ENCODE measurements at places on chromosomes 11 and 22. TPM values are rescaled to one million over a fixed set of nuclear protein-coding genes. Genes with fewer than 3 reads are reported as not detected.

Gene CTSF
- total RNA-seq: 57.6 TPM

DNA sequence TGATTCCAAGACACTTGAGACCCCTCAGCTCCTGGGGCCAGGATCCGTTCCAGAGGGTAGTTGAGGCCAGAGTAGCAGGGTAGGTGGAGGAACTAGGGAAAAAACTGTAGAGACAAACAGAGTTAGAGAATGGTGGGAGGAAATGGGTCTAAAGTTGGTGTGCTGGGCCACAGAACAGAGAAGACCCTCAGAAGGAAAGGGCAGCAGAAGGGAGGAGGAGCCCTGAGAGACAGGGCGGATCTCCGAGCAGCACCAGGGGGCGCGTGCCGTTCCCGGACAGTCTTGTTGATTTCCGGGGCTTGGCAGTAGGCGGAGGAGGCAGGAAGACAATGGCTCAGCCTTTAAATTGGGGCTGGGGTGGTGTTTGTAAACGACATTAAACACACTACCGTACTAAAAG is 2.4 kb upstream of the CECR2 start:
- DNase-seq: no peak

Gene KRTAP5-8
- not detected for total RNA-seq

Gene LRRC55
- 0.13 TPM for total RNA-seq

GRCh38 chr11:5246772-5247471 is 2.7 kb downstream of the HBG1 start:
- no peak for DNase-seq

DNA sequence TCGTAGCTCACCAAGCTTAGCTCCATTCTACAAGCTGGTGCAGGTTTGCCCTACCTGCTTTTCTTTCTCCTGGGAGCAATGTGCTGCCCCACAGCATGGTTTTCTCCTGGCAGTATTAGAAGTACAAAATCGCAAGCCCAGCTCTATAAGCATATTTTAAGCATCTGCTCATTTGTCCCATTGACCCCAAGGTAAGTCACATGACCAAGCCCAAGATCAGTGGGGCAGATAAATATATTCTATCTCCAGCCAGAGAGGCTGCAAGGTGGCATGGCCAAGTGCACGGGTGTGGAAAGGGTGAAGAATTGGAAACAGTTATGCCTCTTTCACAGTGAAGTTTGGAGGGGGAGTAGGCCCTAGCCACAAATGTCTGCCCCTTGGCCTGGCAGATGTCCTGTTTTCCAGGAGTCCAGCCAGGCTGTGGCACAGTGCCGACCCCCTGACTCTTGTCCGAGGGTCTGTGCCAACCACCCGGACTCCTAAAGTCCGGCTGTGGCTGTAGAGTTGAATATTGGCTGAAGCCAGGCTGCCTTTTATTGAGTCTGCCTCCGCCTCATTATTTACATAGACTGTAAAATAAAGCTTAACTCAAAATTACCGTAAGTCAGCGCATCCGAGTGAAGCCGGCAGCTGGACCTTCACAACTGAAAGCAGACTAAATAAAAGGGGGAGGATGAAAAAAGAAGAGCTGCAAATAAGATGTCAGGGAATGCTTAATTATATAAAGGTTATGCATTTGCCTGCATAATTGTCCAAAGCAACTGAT is 165.7 kb downstream of the COMMD9 start:
- no peak for DNase-seq

DNA sequence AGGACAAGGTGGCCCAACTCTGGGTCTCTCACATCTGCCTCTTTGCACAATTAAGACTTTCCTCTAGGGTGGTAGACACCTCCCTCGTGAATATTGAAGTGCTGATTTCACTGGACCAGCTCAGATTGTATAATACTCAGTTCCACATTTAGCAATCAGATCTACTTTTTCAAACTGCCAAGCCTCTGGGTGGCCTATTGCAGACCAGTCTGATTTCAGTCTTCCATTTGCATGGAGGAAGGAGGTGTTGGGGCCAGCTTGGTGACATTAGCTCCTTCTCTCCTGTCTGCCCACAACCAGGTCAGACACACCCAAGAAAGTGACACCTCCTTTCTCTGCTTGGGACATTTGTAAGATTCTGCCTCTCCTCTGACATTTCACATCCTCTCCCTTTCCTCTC is 78.2 kb downstream of the PPFIBP2 start:
- DNase-seq: peak; percentile 71

GRCh38 chr22:35838855-35839576 is 121.3 kb downstream of the APOL5 start:
- DNase-seq: no peak

Gene LDHAL6A
- not detected for total RNA-seq

DNA sequence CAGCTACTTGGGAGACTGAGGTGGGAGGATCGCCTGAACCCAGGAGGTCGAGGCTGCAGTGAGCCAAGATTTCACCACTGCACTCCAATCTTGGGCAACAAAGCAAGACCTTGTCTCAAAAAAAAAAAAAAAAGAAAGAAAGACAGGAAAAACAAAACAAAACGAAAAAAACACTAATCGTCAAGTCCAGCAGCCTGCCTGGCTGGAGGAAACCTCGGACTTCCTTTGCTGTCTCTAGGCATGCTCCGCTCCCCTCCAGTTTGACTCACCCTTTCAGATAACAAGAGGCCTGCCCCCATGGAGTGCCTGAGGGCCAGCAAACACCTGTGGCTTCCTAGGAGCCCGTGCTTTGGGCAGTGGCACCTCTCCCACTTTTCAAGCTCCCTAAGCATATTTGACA is 28.8 kb upstream of the CHKA start:
- no peak for DNase-seq

Gene OPCML
- total RNA-seq: 0.27 TPM

DNA sequence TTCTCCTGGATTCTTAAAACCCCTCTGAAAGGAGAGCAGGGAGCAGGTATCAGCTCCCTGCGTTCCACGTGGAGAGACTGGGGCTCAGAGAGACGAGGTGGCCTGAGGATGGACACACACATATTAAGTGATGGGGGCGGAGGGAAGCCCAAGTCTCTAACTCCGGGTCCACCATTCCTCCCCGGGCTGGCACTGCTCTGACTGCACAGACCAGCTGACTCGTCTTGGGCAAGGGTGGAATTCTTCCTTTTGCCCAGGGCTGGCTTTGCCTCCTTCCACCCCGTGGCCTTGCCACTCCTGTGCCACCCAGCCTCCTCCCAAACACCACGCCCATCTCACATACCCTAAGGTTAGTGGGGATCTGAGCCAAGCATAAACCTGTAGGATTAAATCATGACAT is 65.0 kb downstream of the BUD13 start:
- DNase-seq: no peak

Gene GLYAT
- 0.22 TPM for total RNA-seq

Gene MMP7
- not detected for total RNA-seq

DNA sequence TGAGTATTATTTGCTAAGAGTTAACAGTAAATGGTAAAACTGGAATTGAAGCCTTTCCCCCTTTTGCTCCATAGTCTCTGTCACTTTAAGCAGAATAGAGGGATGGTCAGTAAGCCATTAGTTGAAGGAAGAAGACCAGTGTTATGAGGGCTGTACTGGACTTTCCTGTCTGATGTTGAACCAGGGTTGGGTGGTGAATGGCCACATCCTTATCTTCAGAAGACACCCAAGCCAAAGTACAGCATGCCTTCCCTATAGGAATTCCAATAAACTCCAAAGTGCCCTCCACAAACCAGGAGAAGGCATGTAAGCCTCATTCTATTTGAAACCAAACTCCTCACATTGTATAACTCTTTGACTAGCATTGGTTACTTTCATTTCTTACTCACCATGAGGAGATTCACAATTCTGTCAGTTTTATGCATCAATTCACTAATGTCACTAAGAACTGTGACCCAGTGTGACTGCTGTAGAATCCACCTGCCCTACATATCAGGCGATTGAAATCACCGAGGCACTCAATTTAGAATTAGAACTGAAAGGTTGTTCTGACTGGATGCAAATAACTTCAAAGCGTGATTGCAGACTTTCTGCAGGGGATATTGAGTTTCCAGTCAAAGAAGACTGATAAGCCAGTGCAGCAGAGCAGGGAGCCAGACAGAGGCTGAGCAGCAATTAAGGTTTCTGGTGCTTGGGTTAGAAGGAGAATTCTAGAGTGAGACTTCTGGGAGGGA is 107.1 kb upstream of the DDI1 start:
- DNase-seq: no peak

DNA sequence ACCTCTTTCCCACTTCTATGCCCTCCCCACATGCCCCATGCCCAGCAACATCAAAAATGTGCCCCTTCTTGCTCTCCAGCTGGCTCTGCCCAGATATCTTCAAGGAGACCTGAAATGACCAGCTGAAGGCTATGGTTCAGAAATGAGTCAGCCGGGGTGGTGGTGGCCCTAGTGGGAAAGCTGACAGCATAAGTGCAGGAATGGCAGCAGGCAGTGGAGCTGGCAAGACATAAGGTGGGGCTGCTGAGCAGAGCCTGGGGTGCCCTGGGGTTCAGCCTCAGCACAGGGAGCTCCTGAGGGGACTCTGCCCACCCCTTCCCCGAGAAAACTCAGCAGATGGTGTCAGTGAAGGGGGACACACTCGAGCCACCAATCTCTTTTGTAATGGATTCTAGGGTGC is 593.4 kb downstream of the BUD13 start:
- DNase-seq: peak; percentile 64

- DNase-seq: no peak
Measured at GRCh38 chr11:34104680-34105078, 750 bp upstream of the NAT10 start.

- DNase-seq: no peak
Measured at GRCh38 chr22:42331014-42331413, 60.6 kb upstream of the TCF20 start.

GRCh38 chr11:22197139-22198005 is 4.5 kb downstream of the ANO5 start:
- no peak for DNase-seq
